ENCODE measurements at places on chromosomes 13 and 19.

DNA sequence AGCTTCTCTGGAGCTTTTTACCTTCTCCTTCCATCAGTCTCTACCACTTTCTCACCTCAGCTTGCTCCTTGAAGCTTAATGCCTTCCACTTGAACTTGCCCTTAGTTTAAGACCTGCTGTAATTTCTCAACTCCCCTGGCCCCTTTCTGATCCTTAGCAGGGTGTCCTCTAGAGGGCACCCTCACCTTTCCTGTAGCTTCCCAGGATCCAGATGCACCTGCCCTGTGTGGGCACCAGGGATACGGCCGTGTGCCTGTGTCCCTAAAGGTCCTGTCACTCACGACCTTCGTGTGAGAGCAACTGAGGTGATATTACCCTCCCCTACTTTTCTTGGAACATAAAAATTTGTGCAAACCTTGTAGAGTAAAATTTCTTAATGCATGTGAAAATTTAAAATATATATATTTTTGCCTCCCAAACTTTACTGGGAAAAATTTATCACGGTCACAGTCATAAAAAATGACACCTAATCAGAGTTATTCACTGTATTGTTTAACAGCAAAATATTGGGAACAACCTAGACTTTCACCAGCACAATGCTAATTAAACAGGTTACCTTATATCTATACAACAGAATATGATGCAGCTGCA is 46.4 kb downstream of the PSG3 start:
- DNase-seq: peak; percentile 46

DNA sequence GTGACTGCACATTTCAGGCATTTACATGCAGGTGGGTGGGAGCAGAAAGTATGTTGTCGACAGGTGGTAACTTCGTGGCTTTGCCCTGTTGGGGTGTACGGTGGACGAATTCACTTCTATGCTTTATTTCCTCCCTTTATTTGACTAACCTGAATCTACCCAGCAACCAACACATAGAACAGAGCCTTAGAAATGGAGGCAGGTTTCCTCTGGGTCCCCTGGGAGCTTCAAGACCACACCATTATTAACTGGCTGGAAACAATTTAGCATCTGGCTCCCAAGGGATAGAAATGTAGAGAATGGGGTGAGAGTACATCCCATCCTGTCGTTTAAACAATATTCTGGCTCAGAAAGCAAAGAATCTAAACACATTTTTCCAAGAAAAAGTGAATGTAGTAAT is 244.4 kb downstream of the DLEU7 start:
- no peak for DNase-seq

DNA sequence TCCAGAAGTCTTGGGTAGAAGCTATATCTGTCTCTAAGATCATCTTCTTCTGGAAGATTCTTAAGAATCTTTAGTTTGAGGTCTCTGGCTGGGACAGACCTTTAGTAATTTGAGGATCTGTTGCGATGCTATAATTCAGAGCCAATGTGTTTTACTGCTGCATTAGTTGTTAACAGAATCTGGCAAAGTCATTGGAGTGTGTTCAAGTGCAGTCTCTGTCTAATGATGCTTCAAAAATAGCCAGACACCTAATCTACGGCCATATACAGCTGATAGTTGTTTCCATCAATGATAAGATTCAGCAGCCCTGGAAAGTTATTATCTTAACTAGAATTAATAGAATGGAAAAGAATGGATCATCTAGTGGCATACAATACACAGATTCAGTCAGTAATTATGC is 72.6 kb downstream of the CDK8 start:
- DNase-seq: no peak

DNA sequence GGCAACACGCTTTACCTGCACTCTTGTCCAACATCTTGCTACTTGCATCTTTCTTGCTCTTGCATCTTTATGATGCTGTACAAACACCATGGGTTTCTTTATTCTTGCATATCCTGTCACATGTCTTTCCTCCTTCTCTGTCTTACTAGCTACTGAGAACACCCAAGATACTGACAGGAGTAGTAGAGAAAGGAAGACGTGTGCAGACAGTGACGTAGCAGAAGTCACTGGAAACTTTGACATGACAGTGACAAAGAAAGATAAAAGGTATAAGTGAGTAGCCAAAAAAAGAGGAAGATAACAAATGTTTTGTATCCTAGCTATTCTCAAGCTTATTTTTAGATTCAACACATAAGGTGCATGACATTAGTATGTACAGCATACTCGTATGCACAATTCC is 34.2 kb downstream of the TRPC4 start:
- DNase-seq: no peak

GRCh38 chr19:35478794-35479677 is 11.2 kb downstream of the KRTDAP start:
- no peak for DNase-seq

DNA sequence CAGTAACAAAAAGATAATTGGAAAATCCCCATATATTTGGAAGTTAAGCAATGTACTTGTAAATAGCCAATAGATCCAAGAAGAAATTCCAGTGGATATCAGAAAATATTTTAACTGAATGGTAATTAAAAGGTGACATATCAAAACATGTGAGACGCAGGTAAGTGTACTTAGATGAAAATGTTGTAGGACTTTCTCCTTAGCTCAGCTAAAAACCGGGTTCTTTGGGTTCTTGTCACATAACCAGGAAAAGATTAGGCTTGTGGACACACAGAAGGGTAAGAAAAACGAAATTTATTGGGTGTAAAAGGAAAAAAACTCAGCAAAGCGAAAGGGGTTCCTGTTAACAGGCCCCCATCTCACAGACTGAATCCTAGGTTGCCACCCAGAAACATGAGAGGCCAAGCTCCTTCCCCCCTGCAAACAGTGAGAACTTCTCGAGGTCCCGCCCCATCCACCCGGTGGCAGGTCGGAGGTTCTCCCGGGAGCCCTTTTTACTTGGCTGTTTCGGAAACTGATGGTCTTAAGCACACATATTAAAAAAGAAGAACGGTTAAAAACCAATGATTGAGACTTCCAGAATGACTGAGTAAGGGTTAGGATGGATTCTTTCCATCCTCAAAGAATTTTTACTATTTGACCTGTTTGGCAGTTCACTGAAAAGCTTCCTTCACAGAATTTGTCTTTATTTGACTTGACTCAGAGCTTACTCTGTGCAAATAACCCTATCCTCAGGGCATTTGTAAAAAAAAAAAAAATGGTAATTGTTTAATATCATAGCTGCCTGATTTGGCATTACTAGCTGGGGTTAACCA is 3.1 kb upstream of the CCDC70 start:
- no peak for DNase-seq

Measured in fibroblast of mammary gland (primary cell).